ENCODE measurements at places on chromosomes 16 and 17.

DNA sequence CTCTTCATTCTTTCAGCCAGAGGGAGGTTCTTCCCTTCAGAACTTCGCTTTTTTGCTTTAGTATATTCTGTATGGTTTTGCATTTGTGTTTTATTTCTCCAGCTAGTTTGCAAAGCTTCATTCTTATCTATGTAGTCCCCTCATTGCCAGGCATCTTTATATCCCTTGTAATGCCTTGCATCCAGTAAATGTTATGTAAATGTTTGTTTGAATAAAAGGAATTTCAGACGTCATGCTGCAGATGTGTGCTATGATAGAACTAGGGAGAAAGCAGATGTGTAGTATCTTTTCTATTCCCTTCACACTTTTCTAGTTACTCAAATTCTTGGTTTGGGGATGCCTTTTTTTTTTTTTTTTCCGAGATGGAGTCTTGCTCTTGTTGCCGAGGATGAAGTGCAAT is 62.6 kb upstream of the RASL10B start:
- DNase-seq, result no peak

DNA sequence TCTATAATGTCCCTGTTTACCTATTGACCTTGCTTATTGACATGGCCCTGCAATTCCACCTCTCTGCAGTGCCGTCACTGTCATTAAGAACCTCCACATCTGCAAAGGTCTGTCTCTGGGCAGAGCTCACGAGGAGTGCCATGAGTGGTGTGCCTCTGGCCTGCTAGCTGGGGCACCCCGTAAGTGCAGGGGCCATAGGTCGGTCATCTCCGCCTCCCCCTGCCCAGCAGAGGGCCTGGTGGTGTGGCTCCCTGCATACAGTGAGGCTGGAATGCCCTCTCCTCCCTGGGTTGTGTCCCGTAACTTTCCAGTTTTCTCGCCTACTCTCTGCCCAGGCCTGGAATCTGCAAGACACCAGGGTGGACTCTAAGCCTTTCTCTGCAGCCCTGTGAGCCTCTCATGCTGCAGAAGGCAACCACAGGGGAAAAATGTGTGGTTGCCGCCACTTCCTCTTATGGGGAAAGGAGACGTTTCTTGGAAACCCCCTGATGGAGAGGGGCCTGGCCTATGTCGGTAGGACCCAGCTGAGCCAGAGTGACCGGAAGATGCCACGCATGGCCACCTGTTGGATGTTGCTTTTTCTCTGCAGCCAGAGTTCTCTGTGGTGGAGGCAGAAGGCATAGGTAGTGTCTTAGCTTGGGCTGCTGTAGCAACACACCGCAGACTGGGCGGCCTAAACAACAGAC is 2.7 kb upstream of the SNX20 start:
- DNase-seq, result peak; percentile 78

DNA sequence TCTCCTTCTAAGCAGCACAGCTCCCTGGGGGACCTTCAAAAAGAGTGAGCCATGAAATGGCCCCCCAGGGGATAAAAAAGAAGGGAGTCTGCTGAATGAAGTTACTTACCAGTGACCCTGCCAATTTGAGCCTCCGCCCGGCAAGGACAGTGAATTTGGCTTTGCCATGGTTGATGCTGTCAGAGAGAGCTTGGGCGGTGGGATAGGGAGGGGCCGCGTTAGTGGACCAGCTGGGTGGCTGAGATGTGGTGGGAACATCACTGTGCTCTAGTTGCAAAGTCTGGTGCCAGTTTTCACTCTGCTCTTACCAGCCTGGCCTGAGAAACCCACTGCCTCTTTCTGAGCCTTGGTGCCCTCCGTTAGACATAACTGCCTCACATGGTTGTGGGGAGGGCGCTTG is 114.6 kb downstream of the MRM1 start:
- no peak for DNase-seq

DNA sequence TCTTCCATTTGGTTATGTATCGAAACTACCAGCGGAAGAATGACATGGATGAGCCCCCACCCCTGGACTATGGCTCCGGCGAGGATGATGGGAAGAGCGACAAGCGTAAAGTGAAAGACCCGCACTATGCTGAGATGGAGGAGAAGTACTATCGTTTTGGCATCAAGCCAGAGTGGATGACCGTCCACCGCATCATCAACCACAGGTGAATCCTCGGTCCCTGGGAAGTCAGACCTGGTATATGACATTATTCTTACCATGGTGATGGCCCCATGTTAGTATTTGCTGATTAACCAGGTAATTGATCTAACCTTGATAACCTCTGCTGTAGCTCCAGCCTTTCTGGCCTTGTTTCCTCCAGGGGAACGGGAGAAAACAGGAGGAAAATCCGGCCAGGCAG is 8.5 kb downstream of the CHD3 start:
- no peak for DNase-seq

GRCh38 chr16:80899809-80900592 is 95.6 kb upstream of the CDYL2 start:
- no peak for DNase-seq

- no peak for DNase-seq
Observed at GRCh38 chr16:8605554-8605953, 15.2 kb upstream of the TMEM114 start.

GRCh38 chr17:82388922-82389283 is 17.3 kb downstream of the UTS2R start:
- DNase-seq, result no peak

GRCh38 chr17:76458580-76459490 is 5.9 kb upstream of the UBE2O start:
- peak; percentile 31 for DNase-seq

DNA sequence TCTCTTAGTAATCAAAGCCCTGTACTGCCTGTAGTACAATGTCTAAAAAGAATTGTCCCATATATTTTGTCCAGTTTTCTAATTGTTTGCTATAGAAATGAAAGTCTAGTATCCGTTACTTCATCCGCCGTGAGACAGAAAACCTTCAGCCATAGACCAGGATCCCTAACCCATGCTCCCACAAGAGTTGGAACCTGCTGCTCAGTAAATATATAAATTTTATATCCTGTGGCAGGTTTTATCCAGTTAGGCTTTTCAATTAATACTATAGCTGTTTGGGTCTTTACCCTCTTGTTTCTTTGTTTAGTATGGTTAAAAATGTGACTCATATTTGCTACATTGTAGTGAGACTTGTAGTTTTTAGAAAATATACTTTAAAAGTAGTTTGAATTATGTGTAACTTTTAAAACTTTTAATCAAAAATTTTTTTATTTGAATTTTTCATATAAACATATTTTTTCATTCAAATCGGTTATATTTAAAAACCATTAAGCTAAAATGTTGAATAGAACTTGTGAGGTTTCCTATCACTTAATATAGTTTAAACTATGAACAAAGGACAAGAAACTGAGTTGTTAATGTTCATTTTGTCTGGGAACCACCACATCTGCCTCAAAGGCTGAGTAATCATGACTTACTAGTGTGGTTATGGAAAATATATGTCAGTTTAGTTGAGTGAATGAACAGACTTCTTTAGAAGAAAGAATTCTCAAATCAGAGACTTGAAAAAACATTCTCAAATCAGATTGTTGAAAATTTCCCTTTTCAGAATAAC is 54.8 kb downstream of the VMP1 start:
- DNase-seq, result peak; percentile 47

Data from activated CD8-positive, alpha-beta T cell treated with anti-CD3 and anti-CD28 coated beads for 36 hours (primary cell).